ENCODE measurements at places on chromosomes 5 and 9. TPM values are rescaled to one million over a fixed set of nuclear protein-coding genes. Genes with fewer than 3 reads are reported as not detected.

DNA sequence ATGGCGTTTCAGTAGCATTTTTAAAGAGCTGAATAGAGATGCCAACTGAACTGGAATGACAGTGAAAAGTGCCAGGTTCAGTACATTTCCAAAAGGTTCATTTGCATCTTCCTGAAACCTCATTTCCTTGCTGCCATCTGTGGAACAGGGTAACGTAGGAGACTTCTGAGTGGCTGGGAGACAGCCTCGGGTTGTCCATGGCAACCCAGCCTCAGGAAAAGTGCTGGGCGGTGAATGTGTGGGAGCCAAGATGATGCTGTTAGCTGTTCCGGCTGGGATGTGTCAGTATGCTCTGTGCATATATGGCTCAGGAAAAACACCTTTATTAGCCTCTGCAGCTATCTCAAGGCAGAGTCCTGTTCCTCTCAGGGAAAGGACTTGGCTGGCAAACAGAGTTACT lies 87.5 kb downstream of the KLHL3 start:
- no peaks in the 10 kb centered on the region for H3K36me3 ChIP-seq
- no peak for DNase-seq
- no peak overlapping the region for H3K4me3 ChIP-seq
- no peak overlapping the region for H3K27ac ChIP-seq

DNA sequence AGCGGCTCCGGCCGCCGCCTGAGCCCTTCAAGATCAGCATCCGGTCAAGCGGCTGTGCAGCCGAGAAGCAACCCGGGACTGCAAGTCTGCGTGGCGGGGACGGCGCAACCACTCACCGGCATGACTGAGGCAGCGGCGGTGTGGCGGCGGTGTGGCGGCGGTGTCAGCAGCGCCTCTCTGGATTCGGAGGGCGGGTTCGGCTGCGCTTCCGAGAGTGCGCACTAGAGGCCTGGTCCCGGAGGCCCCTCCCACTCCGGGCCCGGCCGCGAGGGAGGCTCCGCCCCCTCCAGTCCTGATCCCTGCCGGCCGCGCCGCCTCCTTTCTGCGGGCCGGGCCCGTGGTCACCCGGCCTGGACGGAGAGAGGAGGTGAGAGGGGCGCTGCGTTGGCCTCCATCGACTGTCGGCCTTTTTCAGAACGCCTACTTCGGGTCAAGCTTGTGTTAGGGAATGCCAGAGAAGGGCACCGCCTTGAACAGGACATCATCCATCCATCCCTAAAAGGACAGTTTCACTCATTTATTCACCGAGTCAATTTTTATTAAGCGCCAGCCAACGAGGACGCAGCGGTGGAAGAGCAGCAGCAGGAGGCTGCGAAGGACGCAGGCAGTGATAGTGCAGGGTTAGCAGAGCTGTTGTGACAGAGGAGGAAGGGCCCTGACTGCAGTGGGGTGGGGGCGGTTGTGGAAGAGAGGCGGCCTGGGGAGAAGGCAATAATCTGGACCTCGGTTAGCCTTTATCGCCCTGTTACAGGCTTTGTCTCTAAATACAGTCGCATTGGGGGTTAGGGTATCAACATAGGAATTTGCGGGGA lies at the start of gene ATOX1:
Gene ATOX1, minus strand, starts transcription at position 202 of the 812 bp plus-strand sequence. Its CDS starts 80 bp downstream, at position 122.
- peaks cover 4% of the 10 kb centered on the region for H3K4me1 ChIP-seq
- H3K27me3 ChIP-seq, result no peaks in the 10 kb centered on the region
- H3K27ac ChIP-seq, result peak within 1 kb of the TSS; percentile 77
- DNase-seq, result peak; percentile 91
- no peaks in the 10 kb centered on the region for H3K36me3 ChIP-seq

Gene FOXD4L5
- total RNA-seq, result 0.13 TPM

DNA sequence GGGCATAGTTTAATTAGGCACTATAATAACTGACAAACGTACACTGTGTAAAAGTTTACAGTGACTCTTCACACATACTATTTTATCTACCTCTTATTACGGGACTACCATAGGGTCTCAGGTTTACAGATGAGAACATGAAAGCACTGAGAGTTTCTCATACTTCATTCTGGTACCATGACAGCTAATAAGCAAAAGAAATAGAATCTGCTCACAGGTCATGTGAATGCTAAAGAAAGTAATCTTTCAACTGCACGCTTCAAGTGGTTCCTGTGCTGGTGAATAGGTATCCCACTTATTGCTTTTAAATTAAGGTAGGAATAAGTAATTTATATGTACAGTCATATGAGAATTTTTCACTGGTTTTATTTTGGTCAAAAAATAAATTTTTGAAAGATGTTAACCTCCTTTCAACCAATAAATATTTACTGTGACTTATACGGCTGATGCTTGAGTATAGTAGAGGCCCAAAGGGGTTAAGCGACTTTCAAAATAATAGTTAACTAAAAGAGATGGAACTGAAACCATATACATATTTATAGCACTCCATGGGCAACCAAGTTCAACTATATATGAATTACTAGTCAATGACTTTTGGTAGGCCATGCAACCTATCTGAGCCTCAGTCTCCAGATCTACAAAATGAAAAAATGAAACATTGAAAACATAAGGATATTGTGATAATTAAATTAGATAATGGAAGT lies 8.1 kb downstream of the CDKN2A start:
- no peak overlapping the region for H3K4me3 ChIP-seq
- no peaks in the 10 kb centered on the region for H3K36me3 ChIP-seq
- H3K4me1 ChIP-seq, result no peaks in the 10 kb centered on the region
- DNase-seq, result no peak
- H3K27ac ChIP-seq, result no peak overlapping the region

DNA sequence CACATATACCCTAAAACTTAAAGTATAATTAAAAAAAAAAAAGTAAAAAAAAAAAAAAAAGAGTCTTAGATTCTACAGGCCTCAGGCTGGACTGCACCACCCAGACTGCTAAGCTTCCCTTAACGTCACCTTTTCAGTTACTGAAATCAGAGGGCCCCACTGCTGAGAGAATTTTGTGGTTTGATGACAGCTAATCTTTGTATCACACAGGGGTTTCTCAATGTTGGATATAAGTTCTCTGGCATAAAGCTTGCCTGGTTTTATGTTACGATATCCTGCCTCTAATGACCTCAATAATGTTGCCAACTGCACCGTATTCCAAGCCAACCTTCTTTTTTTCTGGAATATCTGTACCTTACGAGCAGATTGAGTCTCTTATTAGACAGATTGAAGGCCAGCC lies 43.1 kb upstream of the C6 start:
- DNase-seq, result no peak
- no peak overlapping the region for H3K4me3 ChIP-seq
- peaks cover 14% of the 10 kb centered on the region for H3K4me1 ChIP-seq
- no peak overlapping the region for H3K27ac ChIP-seq

- no peak overlapping the region for H3K27ac ChIP-seq
- no peak overlapping the region for H3K4me3 ChIP-seq
- no peaks in the 10 kb centered on the region for H3K36me3 ChIP-seq
- no peak for DNase-seq
- peaks cover 7% of the 10 kb centered on the region for H3K4me1 ChIP-seq
Measured at GRCh38 chr9:14220256-14220655, 93.7 kb downstream of the NFIB start.

Gene TAF11L12
- total RNA-seq, result not detected

DNA sequence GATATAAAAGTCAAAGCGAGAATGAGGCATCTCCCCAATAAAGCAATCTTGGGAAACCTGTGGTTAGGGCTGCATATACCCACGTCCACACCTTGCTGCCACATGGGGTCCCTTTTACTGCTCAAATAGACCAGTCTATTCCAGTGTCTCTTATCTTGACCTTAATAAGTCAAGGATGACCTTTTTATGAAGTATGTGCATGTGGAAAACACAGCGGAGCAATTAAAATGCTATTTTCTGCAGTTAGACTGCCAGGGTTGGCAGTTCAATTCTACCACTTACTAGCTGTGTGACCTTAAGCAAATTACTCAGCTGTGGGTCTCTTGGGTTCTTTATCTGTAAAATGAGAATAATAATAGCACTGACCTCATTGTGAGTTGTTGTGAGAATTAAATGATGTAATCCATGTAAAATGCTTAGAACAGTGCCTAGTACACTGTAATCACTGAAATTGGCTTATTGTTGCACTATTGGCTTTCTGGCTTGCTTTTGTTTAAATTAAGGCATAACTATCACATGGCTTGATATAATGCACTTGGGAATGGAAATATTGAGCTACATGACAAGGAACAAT lies 67.8 kb upstream of the HSPB3 start:
- H3K27me3 ChIP-seq, result no peaks in the 10 kb centered on the region
- peaks cover 35% of the 10 kb centered on the region for H3K4me1 ChIP-seq
- no peaks in the 10 kb centered on the region for H3K36me3 ChIP-seq
- H3K27ac ChIP-seq, result no peak overlapping the region
- no peak for DNase-seq

GRCh38 chr5:54136516-54137440 lies 173.6 kb downstream of the ARL15 start:
- no peak overlapping the region for H3K4me3 ChIP-seq
- no peaks in the 10 kb centered on the region for H3K36me3 ChIP-seq
- DNase-seq, result no peak
- H3K27me3 ChIP-seq, result no peaks in the 10 kb centered on the region
- no peak overlapping the region for H3K27ac ChIP-seq

DNA sequence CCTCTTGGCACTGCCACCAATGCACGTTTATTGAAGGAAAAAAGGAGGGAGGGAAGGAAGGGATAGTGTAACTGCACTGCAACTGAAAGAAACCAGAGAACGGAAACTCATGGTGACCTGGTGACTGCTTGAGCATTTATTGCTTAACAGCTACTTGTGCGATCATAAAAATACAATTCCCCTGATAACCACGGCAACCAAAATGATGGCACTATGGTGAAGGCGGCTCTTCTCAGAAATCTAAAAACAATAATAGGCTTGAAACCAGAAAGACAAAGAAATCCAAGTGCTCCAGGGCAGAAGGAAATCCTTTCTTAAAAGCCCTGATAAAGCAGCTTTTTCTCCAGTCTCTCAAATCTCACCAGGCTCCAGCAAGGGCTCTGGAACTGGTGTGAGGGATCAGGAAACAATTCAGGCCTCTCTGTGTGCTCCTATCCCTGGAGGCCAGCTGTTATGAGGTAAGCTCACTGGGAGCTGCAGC lies 1.9 kb downstream of the FBXO10 start:
- H3K4me1 ChIP-seq, result peaks cover 19% of the 10 kb centered on the region
- H3K36me3 ChIP-seq, result no peaks in the 10 kb centered on the region
- H3K27ac ChIP-seq, result peak overlapping the region; percentile 47
- H3K27me3 ChIP-seq, result no peaks in the 10 kb centered on the region
- peak; percentile 69 for DNase-seq

DNA sequence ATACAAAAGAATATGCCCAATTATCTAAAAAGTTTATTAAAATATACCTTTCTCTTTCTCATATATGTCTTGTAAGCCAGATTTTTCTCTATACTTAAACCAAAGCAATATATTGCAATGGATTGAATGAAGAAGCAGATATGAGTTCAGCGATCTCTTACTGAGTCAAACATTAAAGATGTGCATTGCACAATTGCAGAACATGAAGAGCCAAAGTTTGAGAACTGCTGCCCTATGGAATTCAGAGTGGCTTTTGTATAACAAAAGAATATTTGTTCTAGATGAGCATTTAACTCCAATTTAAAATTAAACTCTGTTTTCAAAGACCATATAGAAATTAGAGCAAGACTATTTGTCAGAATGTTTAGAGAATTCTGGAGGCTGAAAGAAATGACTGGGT lies 519.0 kb upstream of the DAB2 start:
- no peak for DNase-seq
- H3K4me1 ChIP-seq, result no peaks in the 10 kb centered on the region
- H3K4me3 ChIP-seq, result no peak overlapping the region

DNA sequence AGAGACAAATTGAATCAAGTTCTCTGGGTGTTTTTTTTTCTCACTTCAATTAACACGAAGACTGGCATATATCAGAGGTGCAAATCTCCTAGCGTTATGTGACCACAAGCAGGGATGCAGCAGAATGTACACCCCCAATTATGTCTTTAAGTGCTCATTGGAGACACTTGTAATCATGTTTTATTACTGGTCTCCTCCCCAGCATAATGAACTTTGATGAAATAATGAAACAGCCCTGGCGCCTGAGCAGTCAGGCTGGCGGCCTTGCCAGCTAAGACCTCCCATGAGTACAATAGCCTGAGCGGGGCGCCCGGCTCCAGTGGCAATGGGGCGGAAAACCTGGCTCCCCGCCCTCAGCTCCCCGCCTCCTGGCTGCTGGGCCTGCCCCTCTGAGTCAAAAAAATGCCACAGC lies 209.4 kb upstream of the MSX2 start:
- peak; percentile 79 for DNase-seq
- no peak overlapping the region for H3K27ac ChIP-seq
- H3K27me3 ChIP-seq, result no peaks in the 10 kb centered on the region
- H3K4me3 ChIP-seq, result no peak overlapping the region
- no peaks in the 10 kb centered on the region for H3K36me3 ChIP-seq
- peaks cover 7% of the 10 kb centered on the region for H3K4me1 ChIP-seq

Gene IFNA21
- total RNA-seq, result not detected

DNA sequence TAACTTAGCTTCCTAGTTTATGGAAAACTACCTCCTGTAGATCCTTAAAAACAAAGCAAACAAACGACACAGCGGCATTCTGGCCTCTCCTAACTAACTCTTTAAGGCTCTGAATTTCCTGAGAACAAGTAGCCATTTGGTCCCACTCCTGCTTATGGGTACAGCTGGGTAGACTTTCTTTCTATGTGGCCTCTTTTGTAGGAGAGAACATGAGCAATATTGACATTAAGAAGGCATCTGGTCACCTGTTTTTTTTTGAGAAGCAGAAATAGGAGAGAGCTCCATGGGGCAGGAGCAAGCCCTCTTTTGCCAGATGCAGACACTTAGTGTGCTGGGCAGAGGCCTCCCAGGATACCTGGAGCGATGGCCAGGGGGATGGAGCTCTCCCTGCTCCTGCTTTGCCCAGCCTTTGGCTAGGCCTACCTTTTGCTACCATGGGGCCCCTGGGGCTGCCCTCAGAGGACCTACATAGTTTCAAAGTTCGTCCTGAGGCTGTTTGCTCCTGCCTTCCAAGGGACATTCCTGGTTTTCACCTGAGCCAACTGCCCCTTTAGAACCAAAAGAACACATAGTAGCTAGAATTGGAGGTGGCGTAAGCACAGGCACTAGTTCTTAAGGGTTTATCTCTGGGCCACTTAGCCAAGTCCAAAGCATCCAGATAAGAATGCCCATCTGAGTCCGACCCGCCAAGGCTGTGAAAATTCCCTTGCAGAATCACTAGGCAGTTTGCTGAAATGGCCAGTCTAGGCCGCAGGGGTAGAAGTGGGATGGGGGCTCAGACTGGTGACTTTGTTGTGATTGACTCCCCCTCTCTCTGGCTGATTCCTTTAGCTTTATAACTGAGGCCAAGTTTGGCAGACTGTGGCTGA lies 2.4 kb upstream of the STC2 start:
- no peaks in the 10 kb centered on the region for H3K27me3 ChIP-seq
- no peaks in the 10 kb centered on the region for H3K36me3 ChIP-seq
- H3K4me3 ChIP-seq, result no peak overlapping the region
- DNase-seq, result no peak
- H3K4me1 ChIP-seq, result peaks cover 19% of the 10 kb centered on the region
- H3K27ac ChIP-seq, result peak overlapping the region; percentile 47

DNA sequence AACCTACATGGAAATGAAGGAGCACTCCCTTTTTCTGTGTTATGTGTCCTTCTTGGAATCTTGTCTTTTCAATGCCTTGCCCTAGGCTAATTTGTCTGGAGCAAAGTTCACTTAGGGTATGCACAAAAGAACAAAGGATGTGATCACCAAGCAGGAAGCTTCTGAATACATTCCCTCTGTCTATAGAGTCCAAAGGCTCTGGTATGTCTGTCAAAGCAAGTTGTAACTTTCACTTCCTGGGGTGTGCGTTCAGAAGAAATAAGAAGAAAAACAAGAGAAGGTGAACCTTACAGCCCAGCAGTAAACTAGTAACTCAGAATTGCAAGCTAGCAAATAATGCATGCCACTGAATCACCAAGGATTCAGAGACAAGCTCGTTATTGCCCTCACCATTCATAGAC lies 31.7 kb upstream of the CDH6 start:
- H3K4me3 ChIP-seq, result no peak overlapping the region
- H3K4me1 ChIP-seq, result peaks cover 11% of the 10 kb centered on the region
- DNase-seq, result no peak
- H3K27me3 ChIP-seq, result no peaks in the 10 kb centered on the region
- H3K36me3 ChIP-seq, result no peaks in the 10 kb centered on the region

Gene TUSC1
- not detected for total RNA-seq
